ENCODE measurements at places on chromosomes 5 and 9.

DNA sequence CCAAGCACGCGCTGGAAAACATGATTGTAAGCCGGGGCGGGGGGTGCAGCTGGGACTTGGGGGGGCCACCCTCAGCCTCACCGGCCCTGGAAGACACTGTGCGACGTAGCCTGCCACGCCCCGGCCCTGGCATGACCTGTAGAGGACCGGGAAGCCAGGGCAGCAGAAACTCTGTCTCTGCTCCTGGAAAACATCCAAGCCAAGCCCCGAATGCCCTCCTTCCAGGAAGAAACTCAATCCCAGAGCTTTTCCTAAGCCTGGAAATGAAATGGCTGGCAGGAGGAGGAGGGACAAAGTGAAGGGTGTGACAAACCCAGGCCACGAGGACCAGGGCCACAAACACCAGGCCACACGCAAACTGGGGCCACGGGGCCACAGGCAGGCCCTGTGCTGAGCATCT lies 55.4 kb downstream of the KCNT1 start:
- no peak for DNase-seq

- DNase-seq, result no peak
Observed at GRCh38 chr9:34203275-34203991, 24.6 kb downstream of the UBAP1 start.

DNA sequence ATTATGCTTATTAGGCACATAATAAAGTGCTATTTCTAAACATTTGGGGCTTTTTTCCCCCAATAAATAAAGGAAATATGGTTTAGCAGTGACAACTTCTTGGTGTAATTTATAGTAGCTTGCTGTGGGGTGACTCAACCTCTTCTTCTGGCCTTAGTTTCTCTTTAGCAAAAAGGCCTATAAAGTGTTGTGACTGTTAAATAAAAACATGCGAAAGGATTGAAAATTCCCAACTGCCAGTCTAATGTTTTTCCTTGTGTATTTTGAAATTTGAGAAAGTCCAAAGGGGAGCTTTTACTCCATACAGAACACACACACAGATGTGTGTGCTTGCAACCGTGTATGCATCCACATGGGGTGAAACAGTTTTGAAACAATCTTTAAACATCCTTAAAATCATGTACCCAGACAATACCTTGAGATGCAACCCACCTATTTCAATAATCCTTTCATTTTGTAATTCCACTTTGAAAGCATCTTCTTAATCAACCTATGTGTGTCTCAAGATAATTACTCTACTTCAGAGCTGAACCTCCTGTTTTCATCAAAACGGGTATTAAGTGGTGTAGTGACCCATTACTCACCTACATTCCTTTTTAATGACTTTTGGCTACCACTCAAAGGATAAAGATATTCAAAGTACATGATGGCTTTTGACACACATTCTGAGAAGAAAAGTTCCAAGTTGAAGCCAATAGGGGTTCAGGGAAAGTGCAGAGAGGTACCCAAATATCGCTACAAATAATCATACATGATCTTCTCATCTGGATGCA lies 123.8 kb downstream of the DROSHA start:
- peak; percentile 49 for DNase-seq

GRCh38 chr5:124935065-124935464 lies 188.6 kb upstream of the ZNF608 start:
- no peak for DNase-seq

DNA sequence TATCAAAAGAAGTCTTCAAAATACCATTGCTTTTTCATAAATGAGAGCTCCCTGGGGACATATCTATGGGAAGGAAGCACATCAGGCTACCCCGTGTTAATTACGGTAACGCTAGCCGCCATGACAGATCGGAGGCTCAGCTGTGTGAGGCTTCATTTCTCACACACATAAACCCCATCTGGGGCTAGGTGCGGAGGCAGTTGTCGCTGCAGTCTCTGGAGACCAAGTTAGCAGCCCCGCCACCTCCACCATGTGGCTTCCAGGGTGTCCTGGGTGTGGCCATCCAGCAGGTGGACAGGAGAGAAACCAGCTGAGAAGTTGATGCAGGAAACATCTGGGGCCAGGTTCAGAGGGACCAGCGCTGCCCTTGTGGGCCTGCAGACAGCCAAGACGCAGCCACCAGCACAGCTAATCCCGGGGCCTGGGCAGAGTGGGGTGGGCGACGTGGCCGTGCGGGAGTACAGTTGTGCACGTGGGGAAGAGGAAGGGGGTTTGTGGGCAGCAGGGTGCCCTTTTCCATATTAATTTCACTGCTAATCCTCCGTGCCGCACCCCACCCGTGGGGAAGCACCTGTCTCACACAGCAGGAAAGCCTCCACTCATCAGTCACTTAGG lies 426.5 kb downstream of the IRX1 start:
- DNase-seq, result no peak

DNA sequence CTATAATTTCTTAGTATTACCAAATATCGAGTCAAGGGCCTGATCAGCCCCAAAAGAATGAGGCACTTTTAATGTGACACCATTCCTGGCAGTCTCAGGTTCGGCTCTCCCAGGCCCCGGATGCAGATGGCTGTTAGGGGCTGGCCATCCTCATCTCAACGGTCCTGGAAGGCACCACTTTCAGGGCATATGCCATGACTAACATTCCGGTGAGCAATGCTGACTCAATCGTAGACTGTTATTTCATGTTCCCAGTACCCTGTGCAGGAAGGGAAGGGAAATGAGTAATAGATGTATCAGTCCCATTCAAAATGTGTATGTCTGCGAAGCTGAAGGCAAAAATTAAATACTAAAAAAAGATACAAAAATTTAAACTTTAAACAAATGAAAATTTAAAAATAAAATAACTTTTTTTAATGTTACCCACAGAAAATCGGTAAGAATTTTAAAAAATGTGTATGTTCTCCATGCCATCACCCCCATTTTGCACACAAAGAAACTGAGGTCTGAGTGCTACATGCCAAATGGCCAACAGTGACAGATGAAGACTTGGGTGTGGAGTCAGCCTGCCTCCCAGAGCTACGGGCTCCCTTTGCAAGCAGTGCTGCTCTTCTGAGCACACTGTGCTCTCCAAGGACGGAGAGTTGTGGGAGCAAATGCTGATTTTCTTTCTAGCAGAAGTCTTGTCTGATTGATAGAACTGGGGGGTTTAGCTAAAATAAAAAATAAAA lies 79.0 kb downstream of the GLDC start:
- DNase-seq, result peak; percentile 98

- DNase-seq, result peak; percentile 96
Observed at GRCh38 chr9:73810585-73811215, 659.0 kb downstream of the ANXA1 start.

- DNase-seq, result no peak
Observed at GRCh38 chr5:124878583-124879342, 132.3 kb upstream of the ZNF608 start.
